ENCODE measurements at places on chromosomes 4 and X.
A peak's percentile ranks its signal among the peaks of the same experiment; 100 is the strongest.

DNA sequence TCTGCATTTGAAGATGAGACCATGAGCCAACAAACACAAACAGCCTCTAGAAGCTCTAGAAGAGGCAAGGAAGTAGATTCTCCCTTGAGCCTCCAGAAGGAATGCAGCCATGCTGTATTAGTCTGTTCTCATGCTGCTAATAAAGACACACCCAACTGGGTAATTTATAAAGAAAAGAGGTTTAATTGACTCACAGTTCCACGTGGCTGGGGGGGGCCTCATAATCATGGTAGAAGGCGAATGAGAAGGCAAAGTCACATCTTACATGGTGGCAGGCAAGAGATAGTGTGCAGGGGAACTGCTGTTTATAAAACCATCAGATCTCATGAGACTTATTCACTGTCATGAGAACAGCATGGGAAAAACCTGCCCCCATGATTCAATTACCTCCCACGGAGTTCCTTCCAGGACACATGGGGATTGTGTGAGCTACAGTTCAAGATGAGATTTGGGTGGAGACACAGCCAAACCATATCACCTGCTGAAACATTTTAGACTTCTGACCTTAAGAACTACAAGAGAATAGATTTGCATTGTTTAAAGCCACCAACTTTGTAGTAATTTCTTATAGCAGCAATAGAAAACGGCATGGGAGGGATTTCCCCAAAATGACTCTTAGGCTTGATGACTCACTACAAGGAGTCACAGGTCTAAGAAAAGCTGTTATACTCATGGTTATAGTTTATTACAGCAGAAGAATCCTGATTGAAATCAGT lies 284.4 kb upstream of the SFRP2 start:
- DNase-seq, result no peak

DNA sequence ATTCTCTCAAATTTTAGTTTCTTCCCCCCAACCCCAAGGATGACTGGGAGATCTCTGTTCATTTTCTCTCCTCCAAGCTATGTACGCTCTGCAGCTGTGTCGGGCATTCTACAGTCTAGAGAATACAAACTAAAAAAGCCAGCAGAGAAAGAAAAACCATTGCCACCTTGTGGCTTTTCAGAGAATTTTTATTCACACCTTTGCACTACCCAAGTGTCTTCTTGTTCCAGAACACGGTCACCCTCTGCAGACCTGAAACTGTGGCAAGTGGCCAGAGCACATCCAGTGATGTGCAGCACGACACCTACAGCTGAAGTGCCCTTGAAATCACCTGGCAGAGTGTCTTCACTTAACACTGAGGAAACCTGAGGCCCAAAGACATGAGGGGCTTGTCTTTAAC lies 68.6 kb downstream of the CHST7 start:
- no peak for DNase-seq

DNA sequence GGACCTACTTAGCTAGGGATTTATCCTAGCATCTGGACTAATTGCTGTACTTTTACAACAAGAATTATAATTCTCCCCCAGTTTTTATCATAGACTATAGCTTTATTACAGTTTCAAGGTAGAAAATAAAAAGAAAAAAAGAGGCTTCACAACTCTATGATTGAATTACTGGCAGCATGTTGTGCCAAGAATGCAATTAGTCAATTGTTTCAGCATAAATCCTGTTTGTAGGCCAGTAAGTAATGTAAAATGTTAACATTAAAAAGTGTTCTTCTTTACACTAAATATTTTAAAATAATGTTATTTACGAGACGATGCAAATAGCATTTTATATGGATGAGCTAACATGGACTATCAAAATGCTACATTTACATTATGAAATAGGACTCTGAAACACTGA lies 228.4 kb downstream of the MAPK10 start:
- no peak for DNase-seq

DNA sequence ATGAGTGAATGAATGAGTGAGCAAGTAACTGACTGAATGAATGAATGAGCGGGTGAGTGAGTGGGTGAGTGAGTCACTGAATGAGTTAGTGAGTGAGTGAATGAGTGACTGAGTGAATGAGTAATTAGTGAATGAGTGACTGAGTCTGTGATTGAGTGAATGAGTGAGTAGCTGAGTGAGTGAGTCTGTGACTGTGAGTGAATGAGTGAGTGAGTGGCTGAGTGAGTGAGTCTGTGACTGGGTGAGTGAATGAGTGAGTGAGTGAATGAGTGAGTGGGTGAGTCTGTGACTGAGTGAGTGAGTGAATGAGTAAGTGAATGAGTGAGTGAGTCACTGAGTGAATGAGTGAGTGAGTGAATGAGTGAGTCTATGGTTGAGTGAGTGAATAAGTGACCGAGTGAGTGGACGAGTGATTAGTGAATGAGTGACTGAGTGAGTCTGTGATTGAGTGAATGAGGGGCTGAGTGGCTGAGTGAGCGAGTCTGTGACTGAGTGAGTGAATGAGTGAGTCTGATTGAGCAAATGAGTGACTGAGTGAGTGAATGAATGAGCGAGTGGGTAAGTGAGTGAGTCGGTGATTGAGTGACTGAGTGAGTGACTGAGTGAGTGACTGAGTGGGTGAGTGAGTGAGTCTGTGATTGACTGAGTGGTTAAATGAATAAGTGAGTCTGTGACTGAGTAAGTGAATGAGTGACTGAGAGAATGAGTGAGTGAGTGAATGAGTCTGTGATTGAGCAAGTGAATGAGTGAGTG lies 223.0 kb upstream of the PSAPL1 start:
- DNase-seq, result no peak

DNA sequence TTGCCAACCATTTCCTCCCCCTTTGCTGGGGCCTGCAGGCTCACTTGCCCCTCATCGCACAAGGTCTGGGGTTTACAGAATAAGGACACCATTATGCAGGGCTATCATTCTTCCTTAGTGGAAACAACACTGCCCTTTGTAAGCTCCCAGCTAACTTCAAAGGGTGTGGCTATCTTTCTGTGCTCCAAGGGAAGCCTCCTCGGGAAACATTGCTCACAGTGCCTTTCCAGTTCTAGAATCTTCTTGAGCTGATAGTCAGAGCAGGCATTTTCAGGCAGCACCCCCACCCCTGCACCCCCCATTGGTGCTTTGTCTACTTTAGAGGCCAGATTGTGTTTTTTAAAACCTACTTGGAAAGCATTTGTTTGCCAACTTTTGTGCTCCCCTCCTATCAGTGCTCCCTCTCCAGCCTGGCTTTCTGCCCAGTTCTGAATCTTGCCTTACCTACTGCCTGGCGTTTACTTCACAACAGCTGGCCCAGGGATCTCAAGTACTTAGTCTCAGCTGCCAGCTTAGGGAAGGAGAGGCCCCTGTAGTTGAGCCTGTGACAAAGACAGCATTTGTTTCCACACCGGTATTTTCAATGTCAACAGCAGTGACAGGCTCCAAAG lies 53.5 kb downstream of the PLAC1 start:
- DNase-seq, result no peak

DNA sequence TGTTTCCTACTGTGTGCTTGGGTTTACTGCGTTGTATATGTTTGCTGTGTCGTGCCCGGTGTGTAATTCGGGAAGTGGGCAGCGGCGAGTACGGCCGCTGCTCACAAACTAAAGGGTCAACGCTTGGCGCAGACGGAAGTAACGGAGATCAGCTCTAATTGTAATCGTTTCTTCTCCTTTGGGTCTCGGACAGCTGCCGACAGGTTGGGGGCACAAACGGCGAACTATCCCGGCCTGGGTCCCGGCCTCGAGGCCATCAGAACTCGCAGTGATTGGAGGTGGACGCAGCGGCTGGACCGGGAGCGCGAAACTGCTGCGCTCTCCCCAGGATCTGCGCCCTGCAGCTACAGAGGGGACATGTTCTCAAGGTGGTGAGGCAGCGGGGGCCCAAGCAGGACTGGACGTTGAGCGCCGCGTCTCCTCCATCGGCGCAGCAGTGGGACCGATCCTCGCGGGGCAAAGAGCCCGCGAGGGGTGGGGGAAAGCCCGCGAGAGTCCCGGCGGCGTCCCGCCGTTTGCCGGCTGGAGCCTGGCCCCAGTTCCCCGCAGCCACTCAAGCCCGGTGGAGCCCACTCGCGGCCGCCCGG lies 516 bp upstream of the ZIC3 start:
- no peak for DNase-seq

- DNase-seq, result no peak
Observed at GRCh38 chr4:111506706-111507105, 638.5 kb upstream of the FAM241A start.

DNA sequence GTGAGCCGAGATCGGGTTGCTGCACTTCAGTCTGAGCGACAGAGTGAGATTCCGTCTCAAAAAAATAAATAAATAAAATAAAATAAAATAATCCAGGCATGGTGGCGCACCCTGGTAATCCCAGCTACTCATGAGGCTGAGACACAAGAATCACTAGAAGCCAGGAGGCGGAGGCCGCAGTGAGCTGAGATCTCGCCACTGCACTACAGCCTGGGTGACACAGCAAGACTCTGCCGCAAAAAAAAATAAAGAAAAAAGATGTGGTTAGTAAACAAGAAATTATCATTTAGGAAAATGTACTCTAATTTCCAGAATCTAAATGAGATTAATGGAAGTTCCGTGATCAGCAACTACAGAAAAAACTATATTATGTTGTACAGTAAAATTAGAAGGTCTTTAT lies 14.5 kb upstream of the LRBA start:
- no peak for DNase-seq

DNA sequence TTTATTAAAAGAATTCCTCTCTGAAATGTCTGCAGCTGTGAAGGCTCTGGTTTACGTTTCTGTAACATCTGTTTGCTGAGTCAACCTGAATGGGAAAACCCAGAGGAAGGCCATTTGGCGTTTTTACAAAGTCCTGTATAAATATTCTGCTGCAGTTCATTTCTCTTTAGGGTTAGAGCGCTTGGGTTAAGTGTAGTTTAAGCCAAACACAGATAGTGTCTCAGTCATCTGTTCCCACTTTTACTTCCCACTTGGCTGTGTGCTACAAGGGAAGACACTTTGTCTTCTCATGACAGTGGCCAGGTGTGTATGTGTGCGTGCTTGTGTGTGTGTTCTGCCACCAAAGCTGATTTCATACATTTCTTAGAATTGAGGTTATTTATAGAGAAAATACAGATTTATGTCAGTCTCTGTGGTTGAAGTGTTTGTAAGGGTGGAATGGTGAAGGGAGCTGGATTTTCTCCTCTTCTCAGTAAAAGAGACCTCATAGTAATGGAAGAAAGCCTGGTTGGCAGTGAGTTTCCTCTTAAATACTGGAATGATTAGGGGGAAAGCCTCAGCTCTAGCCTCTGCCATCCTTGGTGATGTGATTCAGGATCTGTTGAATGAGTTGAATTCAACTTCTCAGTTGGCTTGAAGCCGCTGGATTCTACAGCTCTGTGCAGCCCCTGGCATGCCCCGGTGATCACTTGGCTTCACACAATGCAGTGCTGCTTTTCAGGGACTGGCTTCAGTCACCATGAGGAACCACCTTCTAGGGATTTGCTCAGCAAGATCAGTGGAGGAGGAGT lies 50.6 kb downstream of the JADE1 start:
- DNase-seq, result no peak

GRCh38 chr4:168796362-168797106 lies 213.5 kb downstream of the CBR4 start:
- DNase-seq, result no peak

GRCh38 chr4:88751258-88752075 lies 53.8 kb upstream of the NAP1L5 start:
- DNase-seq, result no peak

DNA sequence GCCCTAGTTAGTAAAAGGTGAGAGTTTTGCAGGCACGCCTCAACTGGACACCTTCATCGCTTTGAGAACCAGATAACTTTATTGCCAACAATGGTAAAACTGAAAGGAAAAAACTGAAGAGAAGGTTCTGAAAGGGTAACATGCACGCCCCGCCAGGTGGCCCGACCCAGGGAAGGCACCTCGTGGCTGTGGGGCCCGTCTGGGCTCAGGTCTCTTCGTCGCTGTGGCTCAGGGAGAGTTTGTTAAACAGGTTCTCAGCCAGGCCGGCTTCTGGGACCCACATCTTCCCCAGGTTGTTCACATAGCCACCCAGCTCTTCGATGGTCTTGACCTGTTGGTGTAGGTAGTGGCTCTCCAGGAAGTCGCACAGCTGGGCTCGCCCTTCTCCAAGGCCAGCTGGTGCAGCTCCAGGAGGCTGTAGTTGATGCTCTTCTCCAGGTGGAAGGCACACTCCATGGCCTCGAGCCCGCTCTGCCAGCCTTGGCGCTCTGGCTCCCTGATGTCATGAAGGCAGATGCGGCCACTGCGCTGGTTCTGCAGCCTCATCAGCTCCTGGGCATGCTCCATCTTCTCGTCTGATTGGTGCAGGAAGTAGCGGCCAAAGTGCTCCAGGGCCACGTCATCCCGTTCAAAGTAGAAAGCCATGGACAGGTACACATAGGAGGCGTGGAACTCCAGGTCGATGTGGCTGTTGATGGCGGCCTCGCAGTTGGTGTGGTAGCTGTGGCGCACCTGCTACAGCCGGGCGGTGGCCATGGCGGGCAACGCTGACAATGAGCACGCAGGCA lies 69.7 kb downstream of the FAM47C start:
- DNase-seq, result no peak

- DNase-seq, result no peak
Observed at GRCh38 chrX:109886122-109886761, 116.7 kb upstream of the TMEM164 start.

- DNase-seq, result peak; percentile 29
Observed at GRCh38 chr4:6250235-6250983, 19.2 kb upstream of the WFS1 start.

DNA sequence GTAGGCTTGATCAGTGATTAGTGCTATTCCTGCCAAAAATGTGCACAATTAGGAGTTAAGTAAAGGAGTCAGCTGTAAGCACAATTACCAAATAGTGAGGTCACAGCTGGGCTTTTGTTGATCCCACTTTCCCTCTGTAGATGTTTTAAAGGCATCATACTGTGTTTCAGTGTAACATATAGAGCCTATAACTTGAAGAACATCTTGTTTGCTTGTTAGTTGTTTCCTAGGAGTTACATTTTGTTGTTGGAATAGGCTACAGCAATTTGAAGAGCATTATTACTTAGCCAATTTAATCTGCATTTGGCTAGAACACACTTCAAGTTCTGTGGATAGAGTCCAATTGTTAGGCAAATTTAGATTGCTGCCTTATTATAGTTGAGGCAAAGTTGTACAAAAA lies 210.7 kb upstream of the MAD2L1 start:
- DNase-seq, result no peak

GRCh38 chr4:76449362-76449767 lies 14.3 kb downstream of the SHROOM3 start:
- no peak for DNase-seq

- no peak for DNase-seq
Observed at GRCh38 chrX:47629419-47630200, at the start of gene CFP. Gene CFP (minus strand): TSS chrX:47629930. CDS start chrX:47629844, 86 bp downstream.

GRCh38 chr4:174835536-174835935 lies 6.5 kb upstream of the GLRA3 start:
- no peak for DNase-seq

DNA sequence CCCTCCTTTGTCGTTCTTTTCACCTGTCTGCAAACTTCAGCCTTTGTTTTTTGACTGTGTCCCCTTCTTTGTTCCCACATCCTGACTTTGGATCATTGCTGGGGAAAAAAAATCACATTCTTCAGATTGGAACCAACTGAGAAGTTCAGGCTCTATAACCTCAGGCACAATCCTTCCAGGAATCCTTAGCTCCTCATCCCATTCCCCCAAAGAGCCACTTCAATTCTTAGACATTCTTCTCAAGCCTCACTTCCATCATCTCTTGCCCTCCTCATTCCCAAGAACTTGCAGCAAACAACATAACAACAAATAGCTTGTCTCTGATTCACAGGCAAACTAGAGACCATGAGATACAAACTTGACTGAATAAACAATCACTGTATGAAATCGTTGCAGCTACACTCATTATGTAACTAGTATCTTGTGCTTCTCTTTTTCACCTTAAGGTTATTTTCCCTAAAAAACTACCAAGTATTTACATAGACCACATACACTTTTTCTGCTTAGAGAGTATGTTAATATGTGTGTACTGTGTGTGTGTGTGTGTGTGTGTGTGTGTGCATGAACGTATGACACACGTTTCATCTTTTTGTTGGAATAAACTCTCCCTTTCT lies 26.4 kb upstream of the PGM2 start:
- no peak for DNase-seq

All from NCI-H1048 (cell line).